ENCODE measurements at places on chromosomes 6 and 20. TPM values are rescaled to one million over a fixed set of nuclear protein-coding genes. Genes with fewer than 3 reads are reported as not detected.

Gene SLC16A10
- 7.3 TPM for total RNA-seq

Gene SIGLEC1
- 4.6 TPM for total RNA-seq

GRCh38 chr20:9566977-9567376 is 52.6 kb downstream of the LAMP5 start:
- H3K27me3 ChIP-seq, result no peaks in the 10 kb centered on the region
- no peak overlapping the region for H3K4me3 ChIP-seq
- no peaks in the 10 kb centered on the region for H3K36me3 ChIP-seq
- no peak overlapping the region for H3K27ac ChIP-seq

Gene ERGIC3
- total RNA-seq, result 270 TPM

Gene CCN6
- not detected for total RNA-seq

Gene EEF1A2
- total RNA-seq, result 1.5 TPM

Gene MLN
- total RNA-seq, result not detected

Gene DEFB115
- not detected for total RNA-seq

- H3K4me1 ChIP-seq, result no peaks in the 10 kb centered on the region
- H3K4me3 ChIP-seq, result no peak overlapping the region
- H3K27ac ChIP-seq, result no peak overlapping the region
- no peaks in the 10 kb centered on the region for H3K27me3 ChIP-seq
- peaks cover 5% of the 10 kb centered on the region for H3K36me3 ChIP-seq
Observed at GRCh38 chr20:41178904-41179432, 41.6 kb downstream of the PLCG1 start.

Gene WASF1
- 2.2 TPM for total RNA-seq

DNA sequence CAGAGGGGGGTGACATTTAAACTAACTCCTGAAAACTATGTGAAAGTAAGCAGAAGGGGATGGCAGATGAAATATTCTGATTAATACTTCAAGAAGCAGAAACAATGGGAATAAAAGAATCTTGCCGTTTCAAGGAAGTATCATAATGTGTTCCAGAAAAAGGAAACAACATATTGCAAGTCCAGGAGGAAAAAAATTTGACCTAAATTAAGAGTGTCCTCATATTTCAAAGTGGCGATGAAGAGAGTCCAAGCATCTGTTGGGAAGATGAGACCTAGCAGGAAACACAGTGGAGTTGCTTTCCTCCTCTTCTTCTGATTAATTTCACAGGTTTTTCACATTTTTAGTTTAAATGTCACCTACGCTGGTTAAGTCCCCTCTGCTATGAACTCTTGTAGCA is 45.6 kb upstream of the TNFAIP3 start:
- no peaks in the 10 kb centered on the region for H3K4me1 ChIP-seq
- H3K36me3 ChIP-seq, result no peaks in the 10 kb centered on the region
- H3K27me3 ChIP-seq, result no peaks in the 10 kb centered on the region
- H3K4me3 ChIP-seq, result no peak overlapping the region
- no peak overlapping the region for H3K27ac ChIP-seq
- DNase-seq, result no peak
